ENCODE measurements at places on chromosomes 11 and 22.
A peak's percentile ranks its signal among the peaks of the same experiment; 100 is the strongest.

DNA sequence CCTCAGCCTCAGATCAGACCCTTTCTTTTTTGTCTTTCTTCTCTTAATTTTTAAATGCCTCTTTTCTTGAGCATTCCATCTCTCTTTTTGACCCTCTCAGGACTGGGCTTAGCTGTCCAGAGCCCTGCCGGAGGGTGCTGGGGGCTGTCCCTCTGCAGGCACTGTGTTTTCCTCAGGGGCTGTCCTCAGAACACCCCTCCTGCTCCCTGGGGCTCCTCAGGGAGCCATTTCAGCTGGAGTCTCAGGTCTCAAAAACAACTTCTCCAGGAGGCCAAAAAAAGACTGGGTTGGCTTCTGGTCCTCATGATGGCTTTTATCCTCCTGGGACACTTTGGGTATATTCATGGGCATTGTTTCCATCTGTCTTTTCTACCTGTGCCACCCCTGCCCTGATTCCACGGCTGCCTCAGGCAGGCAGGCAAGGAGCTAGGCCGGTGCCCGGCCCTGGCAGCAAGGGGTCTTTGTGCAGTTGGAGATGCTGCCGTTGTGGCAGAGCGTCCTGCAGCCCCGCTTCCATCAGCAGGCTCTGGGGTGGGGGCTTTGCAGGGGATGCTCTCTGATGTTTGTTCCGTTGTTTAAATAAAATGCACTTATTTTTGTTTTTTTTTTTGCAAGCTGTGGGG, 85.1 kb downstream of the CEP164 start:
- no peak for DNase-seq

- DNase-seq, result no peak
Measured at GRCh38 chr11:21110415-21110814, 441.0 kb downstream of the NELL1 start.

- DNase-seq, result no peak
Measured at GRCh38 chr11:876545-876944, 33.9 kb downstream of the TSPAN4 start.

DNA sequence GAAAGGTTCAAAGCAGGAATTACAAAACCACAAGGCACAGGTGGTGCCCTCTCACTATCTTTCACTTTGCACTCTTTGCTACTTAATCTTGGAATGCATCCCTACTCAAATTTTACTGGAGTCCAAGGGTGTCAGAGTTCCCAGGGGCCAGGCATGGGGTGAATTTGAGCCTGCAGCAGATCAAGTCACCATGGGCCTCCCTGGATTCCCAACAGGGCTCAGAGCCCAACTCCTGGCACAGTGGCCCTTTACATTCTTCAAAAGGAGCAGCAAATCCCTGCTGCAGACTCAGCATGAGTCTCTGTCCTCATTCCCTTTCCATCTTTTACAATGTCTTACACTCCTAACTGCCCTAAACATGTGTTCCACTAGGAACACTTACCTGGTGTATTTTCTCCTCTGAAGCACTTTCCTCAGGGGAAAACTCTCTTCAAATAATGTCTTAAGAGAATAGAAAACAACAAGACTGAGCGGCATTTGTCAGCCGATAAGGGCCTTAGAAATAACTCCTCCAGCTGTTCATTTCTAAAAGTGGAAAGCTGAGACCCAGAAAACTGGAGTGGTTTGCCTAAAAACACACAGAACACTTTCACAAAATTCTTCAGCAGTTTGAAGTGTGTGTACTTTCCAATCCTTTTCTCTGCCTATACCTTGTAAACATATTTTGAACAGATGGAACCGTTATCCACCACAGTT, 596.0 kb downstream of the INSC start:
- DNase-seq, result no peak

DNA sequence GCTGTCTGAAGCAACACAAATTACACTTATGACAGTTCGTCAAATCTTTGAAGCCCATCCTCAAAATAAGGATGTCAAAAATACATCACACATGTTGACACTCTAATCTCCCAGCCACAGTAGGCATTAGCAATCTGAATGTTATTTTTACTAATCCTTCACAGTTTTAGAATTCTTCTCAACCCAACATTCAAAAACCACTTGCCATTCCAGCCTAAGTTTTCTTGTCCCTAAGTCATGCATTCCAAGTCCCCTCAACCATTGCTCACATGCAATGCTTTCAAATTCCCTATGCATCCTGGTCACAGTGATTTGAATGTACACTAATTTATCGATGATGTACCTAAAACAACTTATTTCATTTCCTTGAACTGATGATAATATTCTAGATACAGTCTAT, 7.5 kb downstream of the BDNF start:
- DNase-seq, result no peak

GRCh38 chr11:46918083-46918787, at the start of gene LRP4:
TSS of gene LRP4 (minus strand) at chr11:46918550. CDS start at chr11:46918379, 171 bp downstream.
- no peak for DNase-seq

GRCh38 chr11:17351510-17352176, at the start of gene NCR3LG1:
TSS of gene NCR3LG1 (plus strand) at chr11:17351800. CDS start at chr11:17351970, 170 bp downstream.
- peak; percentile 34 for DNase-seq

DNA sequence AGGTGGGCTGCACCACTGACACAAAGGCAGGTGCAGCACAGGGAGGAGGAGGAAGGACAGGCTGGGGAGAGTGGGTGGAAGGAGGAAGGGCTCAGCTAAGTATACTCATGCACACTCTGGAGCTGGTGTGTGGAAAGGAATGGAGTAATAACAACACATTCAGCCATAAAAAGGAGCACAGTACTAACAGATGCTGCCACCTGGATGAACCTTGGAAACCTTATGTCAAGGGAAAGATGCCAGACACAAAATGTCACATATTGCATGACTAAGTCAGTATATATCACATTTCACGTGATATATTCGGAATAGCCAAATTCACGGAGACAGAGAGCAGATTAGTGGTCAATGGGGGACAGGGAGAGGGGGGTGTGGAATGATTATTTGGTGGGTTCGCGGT, 389.6 kb upstream of the SYN3 start:
- no peak for DNase-seq

- DNase-seq, result no peak
Measured at GRCh38 chr11:81033779-81034540, 1593.1 kb upstream of the TENM4 start.

- no peak for DNase-seq
Measured at GRCh38 chr11:33930317-33931021, 38.6 kb upstream of the LMO2 start.
